ENCODE measurements at places on chromosomes 1 and 21.
A peak's percentile ranks its signal among the peaks of the same experiment; 100 is the strongest.

- no peak for DNase-seq
Measured at GRCh38 chr1:217272385-217272784, 358.5 kb downstream of the GPATCH2 start.

GRCh38 chr1:101235696-101236515 is 913 bp upstream of the S1PR1 start:
- DNase-seq: no peak

DNA sequence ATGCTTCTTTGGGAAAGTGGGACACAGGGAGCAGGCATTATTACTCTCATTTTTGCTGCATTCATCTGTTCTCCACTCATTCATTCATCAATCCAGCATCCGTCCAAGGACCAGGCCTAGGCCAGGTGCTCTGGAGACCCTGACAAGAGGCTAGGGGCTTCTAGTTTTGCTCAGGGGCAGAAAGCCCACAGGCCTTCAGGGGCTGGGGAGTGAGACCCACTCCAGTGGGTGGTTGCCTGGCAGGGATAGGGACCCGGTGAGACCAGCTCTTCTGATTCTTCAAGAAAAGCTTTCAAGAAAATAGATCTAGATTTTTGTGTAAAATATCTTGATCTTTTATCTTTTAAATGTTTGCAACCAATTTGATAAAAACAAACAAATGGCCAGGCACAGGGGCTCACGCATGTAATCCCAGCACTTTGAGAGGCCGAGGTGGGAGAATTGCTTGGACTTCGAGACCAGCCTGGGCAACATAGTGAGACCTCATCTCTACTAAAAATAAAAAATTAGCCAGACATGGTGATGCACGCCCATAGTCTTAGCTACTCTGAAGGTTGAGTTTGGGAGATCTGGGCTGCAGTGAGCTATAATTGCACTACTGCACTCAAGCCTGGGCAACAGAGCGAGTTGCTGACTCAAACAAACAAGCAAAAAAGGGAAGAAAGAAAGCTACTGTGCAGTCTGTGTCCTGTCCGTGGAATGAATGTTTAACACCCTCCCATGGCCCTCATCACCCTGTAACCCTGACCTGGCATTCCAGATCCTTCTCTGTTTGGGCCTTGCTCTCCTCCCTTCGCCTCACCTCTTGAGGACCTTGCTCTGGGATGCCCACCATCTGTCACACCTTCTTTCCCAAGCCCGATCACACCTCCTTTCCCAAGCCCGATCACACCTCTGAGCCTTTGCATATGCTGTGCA is 17.3 kb upstream of the LRP8 start:
- no peak for DNase-seq

DNA sequence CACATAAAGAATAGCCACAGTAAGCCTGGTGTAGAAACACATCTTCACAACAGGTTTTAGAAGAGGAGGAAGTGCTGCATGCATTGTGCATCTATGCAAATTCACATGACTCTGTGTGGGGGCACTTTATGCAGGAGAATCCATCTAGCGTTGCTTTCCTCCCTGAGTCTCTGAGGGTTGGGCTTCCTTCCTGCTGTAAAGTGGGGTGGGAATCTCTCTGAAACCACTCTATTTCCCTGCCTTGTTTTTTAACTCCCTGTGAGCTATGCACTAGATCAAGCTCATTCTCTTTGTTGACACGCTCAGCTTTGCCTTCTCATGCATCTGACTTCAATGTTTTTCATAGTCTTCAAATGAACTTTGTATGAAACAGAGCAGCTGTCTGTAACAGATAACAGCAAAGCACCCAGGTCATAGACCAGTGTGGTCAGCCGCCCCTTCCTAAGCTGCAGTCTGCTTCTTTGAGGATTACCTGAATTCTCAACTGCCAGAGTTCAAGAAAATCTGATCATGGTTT is 102.7 kb upstream of the DPH5 start:
- DNase-seq: no peak

- DNase-seq: no peak
Measured at GRCh38 chr1:24540906-24541710, 14.8 kb upstream of the NCMAP start.

DNA sequence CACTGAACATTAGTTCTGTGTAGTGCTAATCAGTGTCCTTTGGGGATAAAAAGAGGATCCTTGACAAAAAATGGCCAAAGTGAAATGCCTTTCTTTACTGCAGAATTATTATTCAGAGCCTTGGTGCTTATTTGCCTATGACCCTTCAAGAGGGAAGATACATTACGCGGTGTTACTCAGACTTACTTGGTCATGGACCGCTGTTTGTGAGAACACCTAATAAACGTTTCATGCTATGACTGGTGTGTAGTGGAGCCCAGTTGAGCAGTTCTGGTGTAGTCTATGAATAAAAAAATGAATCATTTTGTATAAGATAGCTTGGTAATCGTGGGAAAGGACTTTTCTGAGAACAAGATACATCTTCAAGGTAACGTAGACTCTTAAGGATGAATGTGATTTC is 8.3 kb downstream of the NFYC start:
- DNase-seq: no peak

GRCh38 chr1:10007169-10007568 is 10.1 kb downstream of the RBP7 start:
- no peak for DNase-seq

DNA sequence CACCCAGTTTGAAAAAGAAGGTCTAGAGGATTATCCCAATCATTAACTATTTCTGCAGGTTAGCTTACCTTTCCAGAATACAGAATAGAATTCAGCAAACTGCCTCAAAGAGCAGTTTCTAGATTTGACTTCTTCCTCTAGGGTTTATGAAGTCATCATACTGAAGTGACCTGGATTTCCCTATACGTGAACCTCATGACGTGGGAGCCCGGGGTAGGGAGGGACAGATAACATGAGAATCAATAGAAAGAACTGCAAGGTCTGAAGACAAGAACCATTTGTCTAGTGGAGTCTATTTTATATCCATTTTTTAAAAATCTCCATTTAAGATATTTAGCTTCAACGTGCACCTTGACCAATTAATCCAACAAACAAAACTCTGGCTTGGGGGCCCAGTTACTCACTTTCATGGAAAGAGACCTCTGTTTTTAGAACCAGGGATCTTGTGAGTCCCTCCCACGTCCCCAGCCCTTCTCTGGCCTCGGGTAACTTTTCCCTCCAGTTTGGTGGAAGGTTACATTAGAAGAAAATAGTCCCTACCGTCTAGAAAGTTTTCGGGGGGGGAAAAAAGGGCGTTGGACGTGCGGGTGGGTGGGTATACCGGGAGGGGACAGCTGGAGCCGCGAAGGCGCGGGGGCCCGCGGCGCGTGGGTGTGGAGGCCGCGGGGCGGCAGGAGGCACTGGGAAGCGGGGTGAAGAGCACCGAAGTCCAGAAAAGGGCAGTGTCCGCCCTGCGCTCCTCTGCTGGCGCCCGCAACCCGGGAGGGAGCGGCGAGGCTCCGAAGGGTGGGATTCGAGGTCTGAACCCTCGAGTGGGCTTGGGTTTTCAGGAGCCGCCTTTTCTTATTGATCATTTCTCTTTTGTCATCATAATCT is 13.8 kb upstream of the POGZ start:
- peak; percentile 29 for DNase-seq

- DNase-seq: no peak
Measured at GRCh38 chr21:28127175-28127785, 865.4 kb downstream of the LTN1 start.

DNA sequence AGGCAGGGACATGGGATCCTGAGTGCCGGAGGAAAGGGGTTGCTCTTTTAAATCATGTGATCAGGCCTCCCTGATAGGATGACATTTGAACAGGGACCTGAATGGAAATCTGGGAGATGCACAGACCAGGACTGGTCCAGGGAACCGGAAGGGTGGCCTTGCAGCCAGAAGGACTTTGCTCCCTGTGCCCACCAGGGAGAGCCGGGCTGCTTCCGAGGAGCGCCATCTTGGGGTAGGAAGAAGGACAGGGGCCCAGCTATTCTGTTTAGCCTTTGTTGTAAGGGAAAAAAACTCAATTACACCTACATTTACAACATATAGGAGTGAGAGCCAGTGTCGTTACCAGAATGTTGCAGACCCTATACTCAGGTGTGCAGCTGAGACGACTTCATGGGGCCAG is 5.5 kb downstream of the KLHDC7A start:
- DNase-seq: no peak

- DNase-seq: no peak
Measured at GRCh38 chr1:230326971-230327891, 98.9 kb downstream of the PGBD5 start.

DNA sequence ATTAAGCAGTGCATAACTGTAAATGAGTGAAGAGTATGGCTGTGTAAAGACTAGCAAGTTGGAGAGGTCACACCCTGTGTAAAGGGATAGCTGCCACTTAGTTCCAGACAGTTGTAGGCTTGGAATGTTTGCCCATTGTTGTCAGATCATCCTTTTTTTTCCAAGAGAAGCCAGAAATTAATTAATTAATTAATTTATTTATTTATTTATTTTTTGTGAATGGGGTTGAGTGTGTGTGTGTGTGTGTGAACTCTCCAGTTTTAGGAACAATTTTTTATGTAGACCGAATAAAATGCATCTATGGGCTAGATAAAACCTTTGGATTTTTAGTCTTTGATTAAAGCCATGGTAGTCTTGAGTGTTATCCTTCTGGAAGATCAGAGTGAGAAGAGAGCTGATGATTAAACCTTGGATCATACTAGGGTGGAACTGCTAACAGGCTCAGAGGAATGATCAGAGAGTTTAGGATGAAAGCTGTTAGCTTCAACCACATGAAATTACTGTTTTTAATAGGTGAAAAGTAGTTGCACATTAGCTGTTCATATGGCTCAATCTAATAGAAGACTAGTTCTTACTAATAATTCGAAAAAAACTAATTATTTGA is 58.4 kb downstream of the OSBPL9 start:
- DNase-seq: no peak

GRCh38 chr1:234315588-234315987 is 57.7 kb upstream of the COA6 start:
- no peak for DNase-seq

- no peak for DNase-seq
Measured at GRCh38 chr1:26526287-26526686, 3.3 kb upstream of the RPS6KA1 start.

GRCh38 chr1:231869364-231869763 is 242.8 kb downstream of the DISC1 start:
- no peak for DNase-seq

DNA sequence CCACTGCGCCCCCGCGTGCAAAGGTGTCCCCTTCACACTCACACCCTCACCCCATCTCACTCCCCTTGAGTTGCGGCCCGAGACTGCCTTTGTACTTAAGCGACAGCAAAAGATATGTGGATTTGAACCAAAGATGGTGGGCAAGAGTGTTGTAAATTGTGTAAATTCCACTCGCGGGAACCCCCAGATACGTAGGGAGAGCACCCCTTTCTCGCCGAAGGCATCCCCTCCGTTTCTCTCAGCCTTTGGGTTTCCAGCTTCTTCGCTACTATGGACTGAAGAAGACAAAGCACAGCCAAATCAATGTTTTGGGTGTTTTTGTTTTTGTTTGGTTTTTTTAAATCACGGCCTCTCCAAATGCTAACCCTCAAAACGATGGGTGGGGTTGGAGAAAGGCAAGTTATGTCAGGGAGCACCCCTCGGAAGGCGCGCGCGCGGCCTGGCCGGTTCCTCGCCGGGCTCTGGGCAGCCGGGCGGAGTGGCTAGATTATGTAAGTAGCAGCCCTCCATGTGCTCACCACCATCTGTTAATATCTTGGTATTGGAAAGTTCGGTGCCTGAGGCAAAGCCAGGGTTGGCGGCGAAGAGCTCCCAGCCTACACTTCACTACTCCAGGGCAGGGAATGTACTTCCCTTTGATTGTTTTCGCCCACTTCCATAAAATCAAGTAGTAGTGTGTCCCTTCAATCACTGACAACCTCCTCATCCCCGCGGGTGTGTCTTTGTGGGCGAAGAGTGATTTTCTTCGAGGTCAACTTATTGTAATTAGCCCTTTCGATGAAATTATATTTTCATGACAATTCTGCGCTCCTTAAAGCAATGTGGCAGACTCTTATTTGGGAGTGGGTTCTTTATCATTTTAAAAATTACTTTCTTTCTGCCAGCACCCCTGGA is 4.0 kb upstream of the PROX1 start:
- DNase-seq: no peak

- peak; percentile 39 for DNase-seq
Measured at GRCh38 chr1:205669341-205670149, 10.8 kb downstream of the SLC45A3 start.

DNA sequence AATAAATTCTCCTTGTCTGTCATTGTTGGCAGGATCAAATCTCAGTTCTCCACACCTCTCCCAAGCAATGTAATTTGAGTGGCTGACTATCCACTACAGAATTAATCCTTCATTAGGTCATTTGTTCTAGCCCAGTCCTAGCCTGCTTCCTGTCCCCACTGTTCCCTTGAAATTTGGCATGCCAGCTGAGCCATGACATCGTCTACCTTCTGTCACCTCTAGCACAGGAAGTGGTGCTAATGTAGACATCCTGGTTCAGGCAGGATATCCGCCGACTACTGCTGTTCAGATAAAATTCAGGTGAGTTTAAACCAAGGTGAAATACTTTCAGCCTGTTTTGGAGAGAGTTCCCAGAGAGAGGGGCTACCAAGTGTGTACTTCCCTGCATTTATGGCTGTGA is 5.9 kb downstream of the CHRM3 start:
- no peak for DNase-seq

DNA sequence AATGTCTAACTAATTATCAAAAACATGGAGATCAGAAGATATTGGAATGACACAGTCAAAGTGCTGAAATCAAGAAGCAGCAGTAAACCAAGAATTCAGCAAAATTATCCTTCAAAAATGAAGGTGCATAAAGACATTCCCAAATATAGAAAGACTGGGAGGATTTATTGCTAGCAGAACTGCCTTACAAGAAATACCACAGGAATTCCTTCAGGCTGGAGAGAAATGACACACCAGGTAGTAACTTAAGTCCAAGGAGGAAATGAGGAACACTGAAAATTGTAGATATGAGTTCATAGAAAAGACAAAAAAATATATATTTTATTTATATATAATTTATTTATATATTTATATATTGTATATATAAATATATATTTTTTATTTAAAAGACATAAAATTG is 217.2 kb downstream of the RPS6KC1 start:
- no peak for DNase-seq

- no peak for DNase-seq
Measured at GRCh38 chr1:190588424-190588823, 110.8 kb upstream of the BRINP3 start.

DNA sequence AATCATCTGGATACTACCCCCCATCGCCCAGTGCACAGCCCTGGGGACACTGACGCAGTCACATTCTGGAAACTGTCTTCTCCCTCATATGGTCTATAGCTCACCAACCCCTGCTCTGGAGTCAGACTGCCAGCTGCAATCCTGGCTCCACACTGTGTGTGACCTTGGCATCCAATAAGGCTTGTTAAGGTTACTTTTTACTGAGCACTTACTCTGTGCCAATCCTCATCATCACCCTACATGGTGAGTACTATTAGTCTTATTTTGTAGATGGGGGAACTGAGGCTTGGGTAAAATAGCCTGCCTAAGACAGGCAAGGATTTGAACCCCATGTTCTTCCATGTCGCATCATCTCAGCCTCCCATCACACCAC is 34.9 kb downstream of the AHDC1 start:
- no peak for DNase-seq

GRCh38 chr1:62210960-62211359 is 16.3 kb downstream of the L1TD1 start:
- no peak for DNase-seq
